ENCODE measurements at places on chromosomes 6 and 20. TPM values are rescaled to one million over a fixed set of nuclear protein-coding genes. Genes with fewer than 3 reads are reported as not detected.
A peak's percentile ranks its signal among the peaks of the same experiment; 100 is the strongest.

Gene ULBP3
- 16.2 TPM for total RNA-seq

Gene PRKN
- total RNA-seq = 4.6 TPM

- DNase-seq = peak; percentile 57
- peak overlapping the region; percentile 82 for H3K4me3 ChIP-seq
- H3K4me1 ChIP-seq = peaks cover 30% of the 10 kb centered on the region
- peak overlapping the region; percentile 98 for H3K27ac ChIP-seq
Measured at GRCh38 chr6:27867051-27867944, 44.9 kb downstream of the OR2B2 start.

DNA sequence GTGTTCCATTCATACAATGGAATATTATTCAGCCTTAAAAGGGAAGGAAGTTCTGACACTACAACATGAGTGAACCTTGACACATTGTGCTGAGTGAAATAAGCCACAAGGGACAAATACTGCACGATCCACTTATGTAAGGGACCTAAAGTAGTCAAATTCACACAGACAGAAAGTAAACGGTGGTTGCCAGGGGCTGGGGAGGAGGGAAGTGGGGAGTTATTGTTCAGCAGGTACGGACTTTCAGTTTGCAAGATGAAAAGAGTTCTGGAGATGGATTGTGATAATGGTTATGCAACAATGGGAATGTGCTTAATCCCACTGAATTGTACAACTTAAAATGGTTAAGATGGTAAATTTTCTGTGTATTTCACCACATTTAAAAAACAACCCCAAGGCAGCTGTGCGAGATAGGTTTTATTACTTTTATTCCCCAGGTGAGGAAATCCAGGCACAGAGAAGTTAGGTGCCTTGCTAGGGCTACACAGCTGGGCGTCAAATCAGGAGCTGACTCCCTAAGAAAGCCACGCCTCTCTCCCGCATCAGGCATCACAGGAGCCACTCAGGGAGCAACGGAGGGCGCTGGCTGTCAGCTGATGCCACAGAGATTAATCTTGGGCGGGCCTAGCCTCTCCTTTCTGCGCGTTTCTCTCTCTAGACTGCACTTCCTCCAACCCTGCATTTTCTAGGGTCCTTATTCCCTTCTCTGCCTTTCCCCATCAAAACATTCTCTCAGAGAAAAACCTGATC is 9.3 kb upstream of the TRAF3IP2 start:
- peaks cover 8% of the 10 kb centered on the region for H3K27me3 ChIP-seq
- no peak for DNase-seq
- H3K4me3 ChIP-seq = no peak overlapping the region
- H3K4me1 ChIP-seq = peaks cover 16% of the 10 kb centered on the region

GRCh38 chr20:51331481-51331880 is 211.0 kb downstream of the NFATC2 start:
- no peaks in the 10 kb centered on the region for H3K36me3 ChIP-seq
- H3K27ac ChIP-seq = no peak overlapping the region
- peaks cover 9% of the 10 kb centered on the region for H3K27me3 ChIP-seq
- H3K4me1 ChIP-seq = no peaks in the 10 kb centered on the region

DNA sequence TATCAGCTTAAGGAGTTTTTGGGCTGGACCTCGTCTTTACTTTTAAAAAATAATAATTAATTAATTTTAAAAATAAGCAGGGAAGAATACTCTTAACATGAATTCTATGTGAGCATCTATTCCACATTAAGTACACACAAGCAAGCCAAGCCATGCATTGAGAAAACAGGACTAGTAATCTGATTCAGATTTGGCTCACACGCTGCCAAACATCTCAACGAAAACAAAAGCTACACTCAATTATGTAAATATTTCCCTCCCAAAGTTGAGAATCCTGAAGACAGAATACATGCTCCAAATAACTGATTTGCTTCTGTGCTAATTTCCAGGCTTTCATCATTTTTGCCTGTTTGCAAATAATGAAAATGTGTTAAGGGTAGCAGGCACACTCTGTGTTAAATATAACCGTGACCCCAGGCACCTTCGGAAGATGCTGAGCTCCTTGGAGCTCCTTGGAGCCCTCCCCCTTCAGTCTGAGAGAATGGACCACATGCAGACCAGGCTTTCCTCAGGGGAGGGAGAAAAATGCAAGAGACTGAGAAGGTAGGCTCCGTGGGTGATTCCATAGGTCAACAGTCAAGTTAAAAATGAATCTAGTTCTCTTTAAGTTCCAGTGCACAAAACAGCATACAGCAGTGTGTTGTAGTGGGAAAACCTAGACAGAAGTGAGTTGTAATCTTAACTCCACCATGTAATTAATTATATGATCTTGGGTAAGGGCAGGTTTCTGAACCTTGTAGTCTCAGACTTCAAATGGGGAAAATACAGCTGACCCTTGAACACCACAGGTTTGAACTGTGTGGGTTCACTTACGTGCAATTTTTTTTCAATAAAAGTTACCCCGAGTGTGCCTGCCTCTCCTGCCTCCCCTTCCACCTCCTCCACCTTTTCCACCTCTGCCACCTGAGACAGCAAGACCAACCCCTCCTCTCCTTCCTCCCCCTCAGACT is 161.3 kb upstream of the RREB1 start:
- no peak overlapping the region for H3K27ac ChIP-seq
- DNase-seq = no peak
- peaks cover 4% of the 10 kb centered on the region for H3K36me3 ChIP-seq
- H3K4me3 ChIP-seq = no peak overlapping the region

DNA sequence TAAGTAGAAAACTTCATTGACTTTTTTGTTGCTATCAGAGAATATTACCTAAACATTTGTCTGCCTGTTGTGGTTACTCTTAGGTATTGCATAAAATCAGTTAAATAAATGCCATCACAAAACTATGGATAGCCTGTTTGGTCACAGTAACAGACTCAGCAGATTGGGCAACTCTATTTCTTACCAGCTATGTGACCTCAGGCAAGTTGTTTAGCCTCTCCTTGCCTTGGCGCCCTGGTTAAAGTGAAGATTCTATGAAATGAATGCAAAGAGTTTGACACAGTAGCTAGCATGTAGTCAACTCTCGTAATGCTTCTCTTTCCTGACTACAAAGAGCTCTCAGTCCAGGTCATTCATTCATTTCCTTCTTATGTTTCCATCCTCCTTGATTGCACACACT is 82.5 kb upstream of the ID4 start:
- H3K4me1 ChIP-seq = peaks cover 12% of the 10 kb centered on the region
- H3K4me3 ChIP-seq = no peak overlapping the region
- H3K27me3 ChIP-seq = no peaks in the 10 kb centered on the region
- H3K27ac ChIP-seq = no peak overlapping the region

GRCh38 chr20:5528261-5528660 is 211.5 kb upstream of the PROKR2 start:
- DNase-seq = no peak
- H3K4me1 ChIP-seq = no peaks in the 10 kb centered on the region
- no peak overlapping the region for H3K27ac ChIP-seq
- no peaks in the 10 kb centered on the region for H3K36me3 ChIP-seq
- no peaks in the 10 kb centered on the region for H3K27me3 ChIP-seq

Data from progenitor cell of endocrine pancreas (in vitro differentiated cells).